ENCODE measurements at places on chromosomes 13 and 19. TPM values are rescaled to one million over a fixed set of nuclear protein-coding genes. Genes with fewer than 3 reads are reported as not detected.

Gene TEX29
- total RNA-seq: 0.52 TPM

GRCh38 chr19:12792051-12792852 lies 966 bp downstream of the JUNB start:
- H3K36me3 ChIP-seq: peaks cover 10% of the 10 kb centered on the region
- peaks cover 63% of the 10 kb centered on the region for H3K4me1 ChIP-seq
- no peaks in the 10 kb centered on the region for H3K27me3 ChIP-seq
- peak overlapping the region; percentile 98 for H3K4me3 ChIP-seq
- DNase-seq: peak; percentile 83

Gene C1QTNF9
- not detected for total RNA-seq

GRCh38 chr19:17835182-17836006 lies 12.4 kb downstream of the JAK3 start:
- peaks cover 31% of the 10 kb centered on the region for H3K4me1 ChIP-seq
- no peak overlapping the region for H3K4me3 ChIP-seq
- no peak for DNase-seq
- H3K36me3 ChIP-seq: peaks cover 94% of the 10 kb centered on the region
- H3K27me3 ChIP-seq: no peaks in the 10 kb centered on the region

Gene APC2
- 0.30 TPM for total RNA-seq

- H3K27ac ChIP-seq: no peak overlapping the region
- DNase-seq: no peak
- H3K4me1 ChIP-seq: peaks cover 88% of the 10 kb centered on the region
- H3K4me3 ChIP-seq: no peak overlapping the region
Measured at GRCh38 chr13:98556142-98556816, 20.6 kb downstream of the STK24 start.

- H3K4me1 ChIP-seq: peaks cover 4% of the 10 kb centered on the region
- no peak overlapping the region for H3K27ac ChIP-seq
- no peaks in the 10 kb centered on the region for H3K27me3 ChIP-seq
Measured at GRCh38 chr19:33254245-33254824, 28.7 kb upstream of the SLC7A10 start.

Gene ZNF544
- 6.3 TPM for total RNA-seq

DNA sequence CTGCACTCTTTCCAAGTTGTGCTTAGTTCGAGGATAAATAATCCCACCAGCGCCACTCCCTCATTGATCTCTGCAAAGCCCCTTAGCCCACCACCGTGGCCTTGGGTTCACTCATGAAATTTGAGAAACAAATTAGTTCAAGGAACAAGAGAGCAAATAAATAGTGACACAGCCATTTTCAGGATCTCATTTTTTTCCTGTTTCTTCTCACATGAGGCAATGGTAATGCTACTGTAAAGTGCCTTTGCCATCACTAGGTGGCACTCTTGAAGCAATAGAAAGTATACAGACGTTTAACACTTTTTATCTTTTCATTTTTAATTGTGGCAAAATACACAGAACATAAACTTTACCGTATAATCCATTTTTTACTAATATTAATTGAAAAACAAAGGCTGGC lies 76.8 kb upstream of the ZNF835 start:
- H3K27ac ChIP-seq: no peak overlapping the region
- no peaks in the 10 kb centered on the region for H3K4me1 ChIP-seq
- no peak overlapping the region for H3K4me3 ChIP-seq
- DNase-seq: no peak

GRCh38 chr19:41793414-41793727 lies 3.0 kb upstream of the CEACAM3 start:
- H3K4me1 ChIP-seq: no peaks in the 10 kb centered on the region
- DNase-seq: no peak
- no peak overlapping the region for H3K27ac ChIP-seq
- no peak overlapping the region for H3K4me3 ChIP-seq

DNA sequence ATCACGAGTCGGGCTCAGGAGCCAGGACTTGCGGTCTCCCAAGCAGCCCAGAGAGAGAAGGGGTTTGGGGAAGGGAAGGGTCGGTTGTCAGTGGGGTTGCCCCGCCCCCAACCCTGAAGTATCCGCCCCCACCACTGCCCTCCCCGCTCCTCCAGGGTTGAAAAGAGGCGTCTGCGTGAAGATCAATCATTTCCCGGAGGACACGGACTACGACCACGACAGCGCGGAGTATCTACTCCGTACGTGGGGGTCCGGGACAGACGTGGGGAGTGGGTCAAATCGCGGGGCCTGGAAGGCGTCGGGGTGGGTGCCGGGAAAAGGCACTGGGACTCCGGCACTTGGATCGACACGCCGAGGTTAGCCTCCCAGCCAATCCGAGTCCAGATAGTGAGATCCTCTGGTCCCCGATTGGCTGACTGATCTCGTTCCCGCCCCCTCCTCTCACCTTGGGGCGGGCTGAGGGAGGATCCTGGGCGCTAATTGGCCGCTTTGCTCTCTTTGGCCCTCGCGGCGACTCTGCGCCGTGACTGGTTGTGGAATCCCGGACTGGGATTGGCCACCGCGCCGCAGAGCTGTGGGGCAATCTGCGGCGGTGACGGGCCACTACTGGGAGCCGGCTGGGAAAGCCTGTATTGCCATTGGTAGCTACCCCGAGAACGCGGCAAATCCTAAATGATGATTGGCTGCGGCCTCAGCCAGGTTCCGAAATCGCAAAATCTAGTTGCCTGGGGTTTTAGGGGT lies 13.3 kb upstream of the CACNG6 start:
- H3K27me3 ChIP-seq: peaks cover 58% of the 10 kb centered on the region
- peaks cover 33% of the 10 kb centered on the region for H3K4me1 ChIP-seq
- DNase-seq: peak; percentile 71
- H3K36me3 ChIP-seq: no peaks in the 10 kb centered on the region

DNA sequence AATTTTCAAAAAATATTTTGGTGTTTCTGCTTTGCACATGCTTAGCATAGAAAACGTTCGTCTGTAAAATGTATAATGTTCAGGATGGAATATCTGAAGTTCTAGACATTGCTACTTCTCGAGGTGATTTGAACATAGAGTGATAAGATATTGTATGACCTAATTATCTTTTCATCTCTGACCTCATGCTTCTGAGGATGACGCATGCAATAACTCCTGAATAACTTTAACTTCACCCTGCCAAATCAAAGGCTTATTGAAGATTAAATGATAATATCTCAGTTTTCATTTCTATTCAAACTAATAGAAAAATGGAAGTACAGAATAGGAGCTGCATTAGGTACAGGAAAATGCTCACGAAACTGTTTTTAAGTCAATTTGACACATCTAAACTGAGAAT lies 150.8 kb upstream of the ATXN8OS start:
- H3K27me3 ChIP-seq: no peaks in the 10 kb centered on the region
- no peak overlapping the region for H3K4me3 ChIP-seq
- H3K36me3 ChIP-seq: no peaks in the 10 kb centered on the region
- no peak overlapping the region for H3K27ac ChIP-seq
- no peak for DNase-seq
- H3K4me1 ChIP-seq: no peaks in the 10 kb centered on the region

DNA sequence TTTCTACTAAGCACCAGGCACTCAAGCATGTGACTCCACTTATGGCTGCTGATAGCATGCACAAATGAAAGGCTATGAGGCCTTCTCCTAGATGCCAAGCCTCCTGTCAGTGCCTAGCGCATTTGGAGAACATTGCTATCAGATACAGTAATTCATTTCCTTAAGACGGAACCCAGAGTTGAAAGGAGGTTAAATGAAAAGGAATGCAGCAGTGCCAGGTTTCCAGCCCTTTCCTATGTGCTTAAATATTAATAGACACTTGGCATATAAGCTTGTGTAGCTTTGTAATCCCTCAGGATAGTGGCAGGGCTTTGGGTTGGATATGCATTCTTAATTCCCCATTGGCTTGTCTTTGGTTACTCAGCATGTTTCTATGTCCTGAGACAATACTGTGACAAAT lies 140.1 kb upstream of the FRY start:
- H3K4me3 ChIP-seq: no peak overlapping the region
- H3K27ac ChIP-seq: no peak overlapping the region
- no peak for DNase-seq
- H3K4me1 ChIP-seq: peaks cover 3% of the 10 kb centered on the region
- H3K36me3 ChIP-seq: no peaks in the 10 kb centered on the region

- no peak overlapping the region for H3K4me3 ChIP-seq
- H3K27ac ChIP-seq: no peak overlapping the region
- H3K27me3 ChIP-seq: peaks cover 4% of the 10 kb centered on the region
- no peaks in the 10 kb centered on the region for H3K4me1 ChIP-seq
- DNase-seq: peak; percentile 11
Measured at GRCh38 chr19:5369962-5370367, 29.4 kb upstream of the PTPRS start.

Gene LGALS14
- not detected for total RNA-seq

GRCh38 chr19:34832581-34833112 lies 59.6 kb upstream of the ZNF599 start:
- DNase-seq: no peak
- no peaks in the 10 kb centered on the region for H3K36me3 ChIP-seq
- H3K27ac ChIP-seq: no peak overlapping the region
- H3K4me1 ChIP-seq: no peaks in the 10 kb centered on the region
- no peak overlapping the region for H3K4me3 ChIP-seq
- no peaks in the 10 kb centered on the region for H3K27me3 ChIP-seq

DNA sequence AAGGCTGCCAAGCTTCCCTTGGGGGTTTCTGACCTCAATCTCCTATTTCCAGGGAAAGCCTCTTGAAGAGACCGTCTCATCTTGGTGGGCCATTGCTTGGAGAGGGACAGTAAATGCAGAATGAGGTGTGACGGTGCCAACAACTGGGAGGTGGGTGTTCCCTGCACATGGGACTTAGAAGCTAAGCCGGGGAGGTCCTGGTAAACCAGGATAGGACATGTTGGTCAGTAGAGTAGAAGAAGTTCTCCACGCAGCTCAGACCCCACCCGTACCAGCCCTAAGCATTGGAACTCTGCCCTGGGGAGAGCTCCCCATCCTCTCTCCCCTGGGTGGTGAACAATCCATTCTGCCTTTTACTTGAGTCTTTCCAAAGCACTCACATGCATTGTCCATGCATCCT lies 92.0 kb downstream of the SOX1 start:
- no peaks in the 10 kb centered on the region for H3K4me1 ChIP-seq
- no peak for DNase-seq
- peaks cover 10% of the 10 kb centered on the region for H3K27me3 ChIP-seq
- no peaks in the 10 kb centered on the region for H3K36me3 ChIP-seq

GRCh38 chr19:35789195-35789977 lies 14.0 kb downstream of the ARHGAP33 start:
- no peaks in the 10 kb centered on the region for H3K4me1 ChIP-seq
- no peak overlapping the region for H3K27ac ChIP-seq
- no peaks in the 10 kb centered on the region for H3K27me3 ChIP-seq
- H3K36me3 ChIP-seq: peaks cover 3% of the 10 kb centered on the region

DNA sequence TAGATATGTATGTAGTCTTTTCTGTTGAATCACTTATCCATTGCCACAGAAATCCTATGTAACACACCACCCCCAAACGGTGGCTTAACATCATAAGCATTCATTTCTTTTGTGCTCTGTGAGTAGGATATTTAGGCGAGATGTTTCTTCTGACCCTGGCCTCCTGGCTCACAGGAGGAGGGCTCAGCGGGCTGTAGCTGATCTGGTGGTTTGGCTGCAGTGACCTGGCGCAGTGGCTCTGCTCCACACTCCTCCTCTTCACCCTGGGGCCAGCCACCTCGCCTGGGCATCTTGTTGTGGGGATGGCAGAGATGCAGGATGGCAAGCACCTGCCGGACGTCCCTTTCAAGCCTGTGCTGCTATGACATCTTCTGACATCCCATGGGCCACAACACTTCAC lies 147.1 kb upstream of the IRS2 start:
- H3K27me3 ChIP-seq: no peaks in the 10 kb centered on the region
- no peaks in the 10 kb centered on the region for H3K4me1 ChIP-seq
- H3K36me3 ChIP-seq: no peaks in the 10 kb centered on the region
- no peak overlapping the region for H3K27ac ChIP-seq
- DNase-seq: no peak

Gene SHISA7
- total RNA-seq: not detected

GRCh38 chr13:96781141-96781540 lies 213.1 kb downstream of the OXGR1 start:
- DNase-seq: no peak
- no peak overlapping the region for H3K27ac ChIP-seq
- H3K4me3 ChIP-seq: no peak overlapping the region
- H3K36me3 ChIP-seq: no peaks in the 10 kb centered on the region
- no peaks in the 10 kb centered on the region for H3K4me1 ChIP-seq
- no peaks in the 10 kb centered on the region for H3K27me3 ChIP-seq

GRCh38 chr19:31450696-31451095 lies 101.5 kb upstream of the TSHZ3 start:
- no peak for DNase-seq
- no peak overlapping the region for H3K4me3 ChIP-seq
- no peak overlapping the region for H3K27ac ChIP-seq
- no peaks in the 10 kb centered on the region for H3K4me1 ChIP-seq
- H3K36me3 ChIP-seq: no peaks in the 10 kb centered on the region
- H3K27me3 ChIP-seq: peaks cover 2% of the 10 kb centered on the region

- no peak for DNase-seq
- no peak overlapping the region for H3K27ac ChIP-seq
- H3K27me3 ChIP-seq: no peaks in the 10 kb centered on the region
- no peaks in the 10 kb centered on the region for H3K36me3 ChIP-seq
- H3K4me3 ChIP-seq: no peak overlapping the region
- H3K4me1 ChIP-seq: no peaks in the 10 kb centered on the region
Measured at GRCh38 chr13:39915418-39915817, 260.0 kb downstream of the COG6 start.

- peaks cover 90% of the 10 kb centered on the region for H3K4me1 ChIP-seq
- H3K4me3 ChIP-seq: peak overlapping the region; percentile 99
- peak overlapping the region; percentile 83 for H3K27ac ChIP-seq
- peaks cover 64% of the 10 kb centered on the region for H3K36me3 ChIP-seq
Measured at GRCh38 chr19:2047449-2048103, 3.5 kb downstream of the MKNK2 start.

GRCh38 chr19:3062165-3063105 lies at the start of gene TLE5:
Gene TLE5, minus strand, starts transcription at chr19:3062495. Its CDS starts 295 bp downstream, at chr19:3062200.
- peak within 1 kb of the TSS; percentile 87 for H3K27ac ChIP-seq
- H3K4me3 ChIP-seq: peak within 1 kb of the TSS; percentile 95
- no peaks in the 10 kb centered on the region for H3K27me3 ChIP-seq
- DNase-seq: peak; percentile 61

GRCh38 chr19:31317570-31317969 lies 31.7 kb downstream of the TSHZ3 start:
- no peaks in the 10 kb centered on the region for H3K4me1 ChIP-seq
- no peak overlapping the region for H3K27ac ChIP-seq
- DNase-seq: no peak
- no peaks in the 10 kb centered on the region for H3K36me3 ChIP-seq

DNA sequence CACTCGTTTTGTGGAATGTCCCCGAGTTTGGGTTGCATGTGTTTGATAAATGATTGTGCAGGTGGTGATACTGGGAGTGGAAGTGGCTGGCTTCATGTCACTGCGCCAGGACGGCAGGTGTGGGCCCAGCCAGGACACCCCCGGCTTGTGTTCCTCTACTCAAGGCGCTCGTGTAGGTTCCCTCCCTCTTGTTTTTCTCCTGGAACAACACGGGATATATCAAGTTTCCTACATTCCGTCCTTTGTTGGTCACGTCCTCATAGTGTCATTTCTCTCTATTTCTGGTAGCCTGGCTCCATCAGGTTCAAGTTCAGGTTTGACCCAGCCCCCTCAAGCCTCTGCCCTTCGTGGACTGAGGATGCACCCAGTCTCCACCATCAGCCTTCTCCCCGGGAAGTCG lies 16.3 kb downstream of the IL17D start:
- no peak overlapping the region for H3K27ac ChIP-seq
- no peak for DNase-seq
- peaks cover 11% of the 10 kb centered on the region for H3K4me1 ChIP-seq
- H3K4me3 ChIP-seq: no peak overlapping the region

All from CD4-positive, alpha-beta T cell (primary cell).